CMK (cell line): ENCODE measurements at places on chromosomes 4 and X.

DNA sequence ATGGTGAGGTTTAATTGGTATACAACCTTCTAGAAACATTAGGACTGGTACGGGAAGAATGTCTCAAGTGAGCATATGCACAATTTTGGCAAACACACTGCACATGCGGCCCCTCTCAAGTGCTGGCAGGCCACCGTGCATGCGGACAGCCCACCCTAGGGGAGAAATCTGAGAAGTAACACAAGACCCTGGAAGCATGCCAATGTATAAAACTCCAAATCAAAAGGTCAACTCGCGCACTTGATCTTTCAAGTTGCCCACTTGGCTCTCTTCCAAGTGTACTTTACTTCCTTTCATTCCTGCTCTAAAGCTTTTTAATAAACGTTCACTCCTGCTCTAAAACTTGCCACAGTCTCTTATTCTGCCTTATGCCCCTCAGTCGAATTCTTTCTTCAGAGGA is 488.3 kb downstream of the CFAP47 start:
- DNase-seq = no peak

DNA sequence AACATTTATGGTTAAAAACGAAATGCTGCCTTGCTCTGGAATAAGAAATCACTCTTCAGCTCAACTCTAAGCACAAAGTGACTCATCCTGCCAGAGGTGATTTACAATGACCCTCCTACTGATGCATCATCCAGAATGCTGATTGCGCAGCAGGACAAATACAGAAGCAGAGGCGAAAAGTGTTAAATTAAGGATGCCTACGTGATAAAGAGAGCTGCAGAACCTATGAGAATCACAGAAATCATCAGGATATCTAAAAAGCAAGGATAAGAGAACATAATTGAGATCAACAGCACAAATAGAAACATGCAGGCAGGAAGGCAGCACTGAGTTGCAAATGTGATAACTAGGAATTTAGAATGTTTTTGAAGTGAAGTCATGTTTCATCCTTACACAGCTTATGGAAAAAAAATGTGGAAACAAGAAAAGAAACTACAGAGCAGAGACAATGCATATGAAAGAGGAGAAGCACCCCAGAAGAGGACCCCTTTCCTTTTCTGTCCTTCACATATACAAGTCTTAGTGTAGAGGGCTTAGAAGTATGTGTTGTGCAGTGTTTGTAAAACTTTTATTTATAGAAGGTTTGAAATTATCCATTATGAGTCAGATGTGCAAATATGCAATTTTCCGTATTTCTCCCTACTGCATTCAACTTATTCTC is 188.4 kb downstream of the SLC7A11 start:
- DNase-seq = no peak

GRCh38 chrX:129781134-129781672 is 1.5 kb downstream of the SASH3 start:
- no peak for DNase-seq

DNA sequence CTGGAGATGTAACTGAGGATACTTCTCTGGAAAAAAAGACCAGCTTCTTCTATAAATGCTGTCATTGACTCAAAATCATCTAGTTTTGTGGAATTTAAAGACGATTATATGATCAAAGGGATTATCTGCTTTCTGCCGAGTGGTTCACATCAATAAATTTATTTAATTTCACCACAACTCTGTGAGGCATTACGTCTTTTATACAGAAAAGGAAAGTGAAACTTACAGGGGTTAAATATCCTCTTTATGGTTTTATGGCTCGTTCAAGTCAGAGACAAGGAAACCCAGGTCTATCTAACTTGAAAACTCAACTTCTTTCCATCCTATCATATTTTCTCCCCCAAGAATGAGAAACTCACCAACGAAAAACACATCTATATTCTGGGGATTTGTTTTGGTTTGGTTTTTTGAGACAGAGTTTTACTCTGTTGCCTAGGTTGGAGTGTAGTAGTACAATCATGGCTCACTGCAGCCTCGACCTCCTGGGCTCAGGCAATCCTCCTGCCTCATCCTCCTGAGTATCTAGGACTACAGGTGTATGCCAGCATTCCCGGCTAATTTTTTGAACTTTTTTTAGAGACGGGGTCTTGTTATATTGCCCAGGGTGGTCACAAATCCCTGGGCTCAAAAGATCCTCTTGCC is 377.9 kb upstream of the EMCN start:
- DNase-seq = no peak

- no peak for DNase-seq
Observed at GRCh38 chr4:103105558-103106356, 6.1 kb upstream of the BDH2 start.

- DNase-seq = no peak
Observed at GRCh38 chrX:15464704-15465103, 28.4 kb downstream of the PIR start.

DNA sequence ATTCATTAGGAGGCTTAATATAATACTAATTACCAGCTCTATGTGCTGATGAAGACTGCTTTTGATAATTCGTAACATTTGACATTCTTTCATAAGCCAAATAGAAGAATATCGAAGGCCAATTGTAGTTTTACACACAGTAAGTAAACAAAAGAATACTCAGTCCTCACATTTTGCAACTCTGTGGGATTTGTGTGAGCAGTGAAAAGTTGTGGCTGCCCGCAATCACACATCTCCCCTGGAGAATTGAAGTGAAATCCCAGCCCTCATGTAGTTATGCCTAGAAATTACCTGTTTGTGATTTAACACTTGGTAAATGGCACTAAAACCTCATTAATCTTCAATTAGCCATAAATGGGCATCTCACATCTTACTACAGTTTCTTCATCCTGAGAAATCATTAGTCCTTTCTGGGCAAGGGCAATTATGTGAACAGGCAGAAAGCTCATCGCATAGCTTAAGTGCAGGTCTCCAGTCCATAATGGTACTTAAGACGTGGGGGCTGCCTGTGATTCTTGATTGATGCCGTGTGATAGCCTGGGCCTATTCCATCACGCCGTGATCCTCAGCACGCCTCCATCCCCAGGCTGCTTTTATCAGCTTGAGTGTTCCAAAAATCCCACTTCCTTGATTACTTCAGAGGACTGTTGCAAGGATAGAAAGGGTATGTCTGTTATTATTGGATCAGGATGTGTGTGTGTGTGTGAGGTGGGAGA is 97.9 kb upstream of the METTL14 start:
- no peak for DNase-seq

DNA sequence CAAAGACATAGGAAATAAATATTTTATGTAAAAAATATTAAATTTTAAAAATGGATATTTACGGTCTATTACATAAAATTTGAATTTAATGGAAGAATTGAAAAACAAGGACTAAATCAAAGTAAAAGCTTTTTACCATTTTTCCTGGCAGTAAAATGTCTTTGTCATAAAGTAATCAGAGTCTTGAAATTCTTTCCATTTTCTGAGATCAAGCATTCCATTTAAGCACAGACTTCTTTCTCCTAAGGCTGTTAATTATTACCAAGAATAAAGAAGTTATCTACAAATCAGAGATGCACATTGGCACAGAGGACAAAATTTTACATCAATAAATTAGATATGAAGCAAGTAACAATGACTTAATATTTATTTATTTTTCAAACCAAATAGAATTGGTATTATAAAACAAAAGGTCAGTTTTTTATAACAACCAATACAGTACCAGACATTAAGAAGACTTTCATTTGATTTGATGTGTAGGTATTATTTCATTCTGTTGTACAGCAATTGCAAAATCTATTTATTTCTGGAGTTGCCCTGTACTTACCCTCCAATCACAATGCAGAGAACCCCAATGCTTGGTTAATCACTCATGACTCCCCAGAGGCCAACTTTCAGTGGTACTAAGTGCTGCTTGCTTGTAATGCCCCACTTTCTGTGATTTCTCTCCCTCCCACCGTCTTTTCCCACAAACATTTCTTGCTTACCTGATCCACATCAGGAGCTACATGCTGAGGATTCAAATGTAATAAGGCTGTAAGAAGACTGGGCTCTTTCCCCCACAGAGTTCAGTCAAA is 254.6 kb downstream of the GASK1B start:
- DNase-seq = no peak

- no peak for DNase-seq
Observed at GRCh38 chrX:114134465-114134864, 449.4 kb upstream of the HTR2C start.

DNA sequence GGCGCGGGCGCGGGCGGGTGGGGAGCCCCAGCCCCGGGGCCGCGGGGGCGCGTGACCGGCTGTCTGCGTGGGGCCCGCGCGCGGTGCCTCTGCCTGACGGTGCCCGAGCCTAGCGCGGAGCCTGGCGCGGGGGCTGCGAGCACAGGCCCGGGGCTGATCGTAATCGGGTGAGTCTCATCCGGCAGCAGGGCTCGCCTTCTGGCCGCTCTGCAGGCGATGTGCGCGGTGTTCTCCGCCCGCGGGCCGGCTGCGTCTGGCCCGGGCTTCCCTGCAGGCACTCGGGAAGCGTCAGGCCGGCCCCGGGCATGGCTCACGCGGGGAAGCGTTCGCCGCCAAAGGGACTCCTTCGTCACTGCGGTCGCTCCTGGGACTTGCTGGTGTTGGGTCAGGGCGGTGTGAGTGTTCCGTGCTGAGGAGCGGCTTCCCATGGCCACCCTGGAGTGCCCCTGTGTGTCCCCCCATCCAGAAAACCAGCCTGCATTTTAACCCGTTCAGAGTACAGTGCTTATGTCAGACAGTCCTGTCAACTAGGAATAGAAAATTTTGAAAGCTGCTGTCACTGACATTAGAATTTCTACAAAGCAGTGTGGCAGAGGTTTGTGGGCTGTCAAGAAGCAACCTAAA is 40.6 kb downstream of the FAM149A start:
- peak; percentile 8 for DNase-seq

- no peak for DNase-seq
Observed at GRCh38 chr4:98468709-98469108, 189.7 kb downstream of the TSPAN5 start.

DNA sequence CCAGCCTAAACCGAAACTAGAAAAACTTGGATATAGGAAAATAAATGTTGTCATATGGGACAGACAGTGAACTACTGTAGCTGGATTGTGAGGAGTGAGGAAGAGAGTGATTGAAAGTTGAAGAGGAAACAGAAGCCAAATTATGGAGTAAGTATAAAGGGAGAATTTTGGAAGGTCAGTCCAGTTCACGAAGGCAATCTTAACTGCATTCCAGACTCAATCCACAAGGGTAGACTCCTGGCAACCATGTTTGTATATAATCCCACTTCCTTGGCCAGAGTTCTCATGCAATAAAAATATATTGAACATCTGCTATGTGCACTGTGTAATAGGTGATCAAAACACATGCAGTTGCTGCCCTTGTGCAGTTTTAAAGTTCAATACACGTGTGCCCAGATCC is 58.6 kb upstream of the CAMK2D start:
- no peak for DNase-seq

- no peak for DNase-seq
Observed at GRCh38 chr4:136748773-136749172, 783.5 kb downstream of the PCDH18 start.

GRCh38 chr4:152535360-152535902 is 461 bp downstream of the FBXW7 start:
- DNase-seq = no peak

GRCh38 chrX:17005712-17006368 is 59.4 kb downstream of the REPS2 start:
- DNase-seq = no peak

DNA sequence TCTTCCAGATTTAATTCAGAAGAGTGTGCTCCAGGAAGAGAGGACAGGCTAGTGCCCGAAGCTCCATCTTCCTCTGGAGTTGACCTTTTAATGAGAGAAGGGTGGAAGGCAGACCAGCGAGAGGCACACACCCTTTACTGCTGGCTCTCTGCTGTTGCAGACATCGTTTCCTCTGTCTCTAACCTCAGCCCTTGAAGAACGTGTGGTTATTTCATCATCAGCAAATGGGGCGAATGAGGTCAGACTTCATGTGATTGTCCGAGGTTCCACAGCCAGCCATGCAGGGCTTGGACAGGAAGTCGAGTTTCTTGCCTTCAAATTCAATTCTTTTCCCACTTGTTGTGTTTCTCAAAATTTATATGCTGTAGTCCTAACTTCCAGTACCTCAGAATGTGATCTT is 155.2 kb upstream of the MSX1 start:
- no peak for DNase-seq

DNA sequence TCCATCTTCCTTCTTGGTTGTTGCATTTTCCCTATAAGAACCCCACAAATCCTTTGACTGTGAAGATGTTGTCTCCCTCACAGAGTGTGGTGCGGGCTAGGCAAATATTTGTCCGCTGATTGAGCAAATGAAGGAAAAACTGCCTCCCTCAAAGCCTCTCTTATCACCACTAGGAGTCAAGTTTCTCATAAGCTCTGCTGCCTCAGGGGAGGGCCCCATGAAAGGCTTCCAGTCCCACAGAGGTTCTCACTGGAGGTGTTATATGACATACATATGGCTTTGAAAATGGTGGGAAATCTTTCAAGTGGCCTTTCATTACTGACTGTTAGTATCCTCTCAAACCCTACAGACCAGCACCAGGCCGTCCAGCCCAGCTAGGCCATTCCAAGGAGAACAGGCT is 9.3 kb downstream of the VGLL1 start:
- no peak for DNase-seq

- no peak for DNase-seq
Observed at GRCh38 chr4:6334203-6334887, 64.7 kb downstream of the WFS1 start.

GRCh38 chr4:182975806-182976205 is 58.6 kb upstream of the DCTD start:
- peak; percentile 18 for DNase-seq

DNA sequence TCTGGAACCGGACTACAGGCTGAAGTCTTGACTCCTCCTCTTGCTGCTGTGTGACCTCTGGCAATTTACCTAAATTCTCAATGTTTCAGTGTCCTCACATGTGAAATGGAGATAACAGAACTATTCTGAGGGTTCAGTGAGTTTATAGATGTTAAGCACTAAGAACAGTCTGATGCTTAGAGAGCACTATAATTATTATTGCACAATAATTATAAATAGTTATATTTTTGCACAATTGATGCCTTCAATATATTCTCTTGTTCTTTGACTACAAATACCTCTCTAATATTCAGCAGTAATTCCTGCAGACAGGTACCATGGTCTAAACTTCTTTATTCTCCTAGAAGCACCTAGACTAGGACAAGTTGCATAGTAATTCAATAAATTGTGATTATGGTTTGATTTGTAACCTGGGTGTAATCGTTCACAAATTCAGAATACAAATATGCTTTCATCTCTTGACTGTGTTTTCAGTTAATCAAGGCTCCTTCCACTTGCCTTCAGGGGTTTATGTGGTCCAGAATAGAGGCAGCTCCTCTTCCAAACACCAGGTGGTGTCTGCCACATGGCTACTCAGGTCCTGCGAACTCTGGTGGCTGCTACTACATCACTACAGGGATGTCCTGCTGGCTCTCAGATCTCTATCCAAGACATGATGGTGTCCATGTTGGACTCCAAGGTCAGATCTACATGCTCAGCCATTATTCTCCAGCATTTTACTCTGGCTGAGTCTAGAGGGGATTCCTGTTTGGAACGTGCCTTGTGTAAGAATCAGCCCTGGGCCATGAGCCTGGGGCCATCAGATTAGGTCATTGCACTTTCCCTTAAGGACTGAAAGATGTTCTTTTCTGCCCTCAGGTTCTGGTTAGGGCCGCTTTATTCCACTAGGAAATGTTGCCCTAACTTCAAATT is 103.4 kb downstream of the QRFPR start:
- peak; percentile 1 for DNase-seq
